D341Med (cell line): ENCODE measurements at places on chromosomes 11 and 22.
A peak's percentile ranks its signal among the peaks of the same experiment; 100 is the strongest.

- DNase-seq: no peak
These were observed 8.3 kb downstream of the PLCB3 start for GRCh38 chr11:64259533-64260067.

DNA sequence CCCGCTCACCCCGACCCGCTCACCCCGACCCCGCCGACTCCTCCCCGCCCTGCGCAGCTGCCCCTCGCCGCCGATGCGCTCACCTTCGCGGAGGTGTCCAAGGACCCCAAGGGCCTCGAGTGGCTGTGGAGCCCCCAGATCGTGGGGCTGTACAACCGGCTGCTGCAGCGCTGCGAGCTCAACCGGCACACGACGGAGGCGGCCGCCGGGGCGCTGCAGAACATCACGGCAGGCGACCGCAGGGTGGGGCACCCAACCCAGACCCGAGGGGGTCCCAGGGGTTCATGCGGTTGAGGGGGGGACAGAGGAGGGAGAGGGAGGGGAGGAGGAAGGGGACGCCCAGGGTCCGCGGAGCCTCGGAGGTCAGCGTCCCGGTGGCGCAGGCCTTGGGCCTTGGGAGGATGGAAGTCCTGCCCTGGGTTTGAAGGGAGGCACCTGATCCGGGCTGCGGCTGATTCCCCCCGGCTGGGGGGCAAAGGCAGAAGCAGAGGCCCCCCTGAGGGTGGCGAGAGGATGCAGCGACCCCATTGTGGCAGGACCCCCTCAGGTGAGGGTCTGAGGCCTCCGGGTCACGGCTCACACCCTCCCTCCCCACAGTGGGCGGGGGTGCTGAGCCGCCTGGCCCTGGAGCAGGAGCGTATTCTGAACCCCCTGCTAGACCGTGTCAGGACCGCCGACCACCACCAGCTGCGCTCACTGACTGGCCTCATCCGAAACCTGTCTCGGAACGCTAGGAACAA is 9.2 kb downstream of the PKP3 start:
- DNase-seq: no peak

DNA sequence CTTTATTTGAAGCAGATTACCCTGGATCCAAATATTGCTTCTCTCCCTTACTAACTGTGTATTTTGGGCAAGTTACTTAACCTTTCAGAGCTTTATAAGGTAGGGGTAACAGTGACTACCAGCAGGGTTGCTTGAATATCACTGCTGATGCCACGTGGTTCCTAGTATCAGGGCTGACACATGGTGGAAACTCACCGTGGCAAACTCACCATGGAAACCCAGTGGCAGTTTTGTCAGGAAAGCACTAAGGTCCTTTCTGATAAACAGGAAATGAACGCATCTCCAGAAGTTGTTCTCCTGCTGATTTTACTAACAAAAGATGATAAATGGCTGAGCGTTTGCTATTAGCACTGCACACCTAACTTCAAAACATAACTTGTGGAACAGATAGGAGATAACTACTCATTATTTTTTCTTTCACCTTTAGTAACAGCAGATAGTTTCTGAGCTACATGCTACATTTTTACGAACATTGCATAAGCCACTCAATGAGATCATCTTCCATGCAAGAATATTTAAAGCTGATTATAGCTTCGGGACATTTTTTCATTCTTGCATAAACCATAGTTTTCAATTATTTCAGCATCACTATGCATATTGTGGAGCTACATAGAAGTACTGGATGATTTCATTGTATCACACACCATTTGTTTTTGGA is 59.7 kb upstream of the RAG2 start:
- no peak for DNase-seq

GRCh38 chr11:31816468-31817053 is 5.4 kb upstream of the PAX6 start:
- no peak for DNase-seq

DNA sequence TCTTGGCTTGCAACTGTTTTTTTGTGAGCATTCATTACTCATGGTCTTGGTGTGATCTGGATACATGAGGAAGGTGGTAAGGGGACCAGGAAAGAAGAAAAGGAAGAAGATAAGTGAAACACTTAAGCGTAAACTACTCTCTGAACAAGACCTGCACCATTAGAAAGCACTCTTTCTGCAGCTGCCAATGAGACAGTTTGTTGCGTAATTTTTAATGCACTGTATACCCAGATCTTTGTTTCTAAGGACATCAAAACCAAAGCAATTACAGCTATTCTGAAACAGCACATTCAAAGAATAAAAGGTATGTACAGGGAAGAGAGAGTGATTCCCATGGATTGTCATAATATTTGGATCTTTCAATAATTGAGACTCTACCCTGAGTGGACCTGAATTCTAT is 147.4 kb downstream of the BLID start:
- DNase-seq: no peak

DNA sequence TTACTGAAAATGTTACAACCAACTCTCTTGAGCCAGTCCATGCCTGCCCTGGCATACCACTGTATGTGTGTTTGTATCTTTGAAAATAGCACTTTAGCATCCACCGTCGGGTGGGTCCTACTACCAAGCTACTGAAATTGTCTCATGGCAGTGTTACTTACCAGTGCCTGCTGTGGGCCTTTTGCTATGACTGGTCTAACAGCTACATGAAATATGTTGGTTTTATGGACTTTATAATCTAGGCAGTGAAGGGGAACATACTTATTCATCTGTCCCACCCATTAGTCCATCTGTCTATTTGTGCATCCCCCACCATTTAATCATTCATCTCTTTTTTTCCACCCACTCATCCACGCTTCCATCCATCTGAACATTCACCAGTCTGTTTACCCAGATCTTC is 106.0 kb downstream of the NAV2 start:
- DNase-seq: no peak

GRCh38 chr11:83456075-83456474 is 169.9 kb upstream of the CCDC90B start:
- DNase-seq: no peak

DNA sequence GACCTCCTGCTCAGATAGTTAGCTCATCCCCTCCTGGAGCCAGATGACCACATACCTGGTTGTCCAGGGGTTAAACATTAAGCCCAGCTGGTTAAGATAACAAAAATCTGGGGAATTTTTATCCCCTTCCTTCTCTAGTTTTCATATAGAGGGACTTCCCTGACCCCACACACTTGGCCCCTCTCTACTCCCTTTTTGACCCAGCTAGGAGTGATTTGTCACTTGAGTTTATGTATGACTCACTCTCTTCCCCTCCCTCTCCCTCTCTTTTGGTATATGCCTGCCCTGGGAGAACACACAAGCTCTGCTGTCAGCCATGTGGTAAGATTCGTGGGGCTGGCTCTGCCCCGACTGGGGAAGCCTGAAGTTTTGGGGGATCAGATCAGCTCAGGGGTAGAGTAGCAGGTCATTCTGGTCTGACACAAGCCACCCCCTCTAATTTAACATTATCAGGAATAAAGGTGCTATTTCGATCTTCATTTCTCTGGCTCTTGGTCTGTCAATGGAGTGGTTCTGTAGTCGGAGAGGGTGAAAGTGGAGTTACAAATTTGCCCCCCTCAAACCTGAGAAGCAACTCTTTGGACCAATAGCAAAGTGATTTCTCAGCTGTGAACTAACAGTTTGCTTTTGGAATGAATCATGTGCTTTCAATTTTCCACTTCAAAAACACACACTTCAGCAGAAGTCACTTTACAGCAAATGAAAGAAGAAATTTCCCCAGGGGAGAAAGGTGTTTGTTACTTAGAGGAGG is 415.3 kb upstream of the CADM1 start:
- DNase-seq: no peak

DNA sequence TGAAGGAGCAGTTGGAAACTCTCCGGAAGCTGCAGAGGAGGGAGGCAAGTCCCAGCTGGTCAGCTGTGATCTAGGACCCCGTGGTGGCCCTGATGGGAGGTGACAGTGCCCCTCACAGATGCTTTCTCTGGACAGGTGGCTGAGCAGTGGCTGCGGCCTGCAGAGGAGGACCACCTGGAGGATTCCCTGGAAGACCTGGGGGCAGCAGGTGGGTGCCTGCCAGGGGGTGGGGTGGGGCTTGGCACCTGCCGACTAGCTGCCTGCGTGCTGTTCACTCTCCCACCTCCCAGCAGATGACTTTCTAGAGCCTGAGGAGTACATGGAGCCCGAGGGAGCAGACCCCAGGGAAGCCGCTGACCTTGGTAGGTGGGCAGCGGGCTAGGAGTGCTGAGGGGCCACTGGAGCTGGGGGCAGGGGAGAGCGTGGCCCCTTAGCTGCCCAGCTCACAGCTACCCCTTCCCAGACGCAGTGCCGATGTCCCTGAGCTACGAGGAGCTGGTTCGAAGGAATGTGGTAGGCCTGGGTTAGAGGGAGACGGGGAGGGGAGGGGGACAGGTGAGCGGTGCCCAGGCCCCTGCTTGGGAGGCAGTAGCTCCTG is 3.1 kb downstream of the SCO2 start:
- DNase-seq: peak; percentile 13

DNA sequence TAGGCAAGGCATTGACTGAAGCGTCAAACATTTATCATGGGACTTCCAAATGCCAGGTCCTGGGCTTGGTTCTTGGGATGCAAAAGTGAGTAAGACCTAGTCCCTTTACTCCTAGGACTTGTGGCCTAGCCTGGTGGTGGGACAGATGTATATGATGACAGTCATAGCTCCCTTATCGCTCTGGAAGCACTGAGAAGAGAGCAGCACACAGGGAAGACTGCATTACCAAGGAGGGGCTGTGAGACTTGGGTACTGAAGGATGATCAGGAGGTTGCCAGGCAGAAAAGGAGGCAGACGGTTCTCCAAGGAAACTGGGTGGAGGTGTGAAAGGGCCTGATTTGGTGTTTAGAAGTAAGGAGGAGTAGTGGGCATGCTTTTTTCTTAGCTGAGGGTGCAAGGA is 32.5 kb downstream of the MICAL2 start:
- no peak for DNase-seq

- DNase-seq: no peak
These were observed 126.1 kb downstream of the TRIM29 start for GRCh38 chr11:120011836-120012235.

DNA sequence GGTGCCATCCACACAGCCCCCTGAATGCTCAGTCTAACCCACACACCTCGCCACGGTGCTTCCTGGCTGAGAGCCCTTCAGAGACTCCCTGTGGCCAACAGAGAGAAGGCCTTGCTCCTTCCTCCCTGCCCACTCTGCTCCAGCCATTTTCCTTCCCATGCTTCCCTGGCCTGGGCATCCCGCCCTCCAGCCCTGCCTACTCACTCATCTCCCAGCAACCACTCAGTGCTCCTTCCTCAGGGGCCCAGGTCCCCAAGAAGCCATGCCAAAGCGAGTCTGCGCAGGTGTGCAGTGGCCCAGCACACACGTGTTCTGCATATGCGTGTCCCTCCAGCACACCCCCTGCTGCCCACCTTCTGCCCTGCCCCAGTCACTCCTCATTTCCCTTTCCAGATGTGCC is 56.4 kb downstream of the NECTIN1 start:
- no peak for DNase-seq

DNA sequence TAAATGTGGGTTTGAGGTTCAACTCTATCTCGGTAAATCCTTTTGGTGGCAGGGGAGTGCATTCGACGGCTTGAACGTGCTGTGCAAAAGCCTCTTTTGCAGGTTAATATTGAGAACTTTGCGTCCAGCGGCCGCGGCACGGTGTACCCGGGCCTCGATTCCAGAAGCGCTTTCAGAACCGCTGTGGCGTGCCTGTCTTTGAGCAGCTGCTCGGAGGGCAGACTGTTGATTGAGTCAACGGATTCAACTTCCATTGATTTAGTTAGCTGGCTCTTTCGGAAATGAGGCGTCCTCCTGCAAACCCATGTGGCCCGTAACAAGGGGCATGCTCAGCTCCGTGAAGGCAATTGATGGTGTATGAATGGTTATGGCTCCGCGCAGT is 1247.8 kb downstream of the BRD1 start:
- DNase-seq: no peak

DNA sequence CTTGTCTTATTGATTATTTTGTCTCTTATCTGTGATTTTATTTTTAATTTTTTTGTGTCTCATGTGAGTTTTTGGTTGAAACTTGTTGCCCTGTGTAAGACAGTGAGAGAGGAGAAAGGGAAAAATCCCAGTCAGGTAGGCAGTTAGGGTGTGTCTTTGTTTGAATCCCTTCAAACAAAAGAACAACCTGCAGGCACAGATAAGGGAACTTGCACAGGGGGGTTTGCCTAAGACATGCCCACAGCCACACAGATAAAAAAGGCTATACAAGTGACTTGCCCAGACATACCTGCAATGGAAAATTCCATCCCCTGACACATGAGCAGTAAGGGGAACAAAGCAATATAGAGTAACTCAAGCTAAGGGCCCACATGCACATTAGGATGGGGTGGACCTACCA is 127.8 kb upstream of the PLET1 start:
- DNase-seq: no peak

DNA sequence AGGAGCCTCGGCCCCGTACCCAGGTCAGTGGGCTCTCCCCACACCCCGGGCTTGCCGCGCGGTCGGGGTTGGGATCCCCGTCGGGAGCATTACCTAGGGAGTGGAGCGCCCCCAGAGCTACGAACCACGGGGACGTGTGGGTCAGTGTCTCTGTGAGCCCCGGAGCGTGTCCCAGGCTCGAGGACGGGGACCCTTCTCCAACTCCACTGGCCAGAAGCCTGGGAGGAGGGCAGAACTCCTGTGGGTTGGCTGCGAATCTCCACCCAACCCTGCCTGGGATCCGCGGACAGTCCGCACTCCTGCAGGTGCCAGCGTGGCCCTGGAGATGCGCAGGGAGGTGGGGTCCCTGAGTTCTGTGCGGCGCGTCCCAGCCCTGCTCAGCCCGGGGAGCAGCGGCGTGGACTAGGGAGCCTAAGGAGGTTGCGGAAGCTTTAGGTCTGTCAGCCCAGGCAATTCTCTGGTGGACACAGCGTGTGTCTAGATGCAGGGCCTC is 346 bp downstream of the PPFIBP2 start:
- peak; percentile 52 for DNase-seq

DNA sequence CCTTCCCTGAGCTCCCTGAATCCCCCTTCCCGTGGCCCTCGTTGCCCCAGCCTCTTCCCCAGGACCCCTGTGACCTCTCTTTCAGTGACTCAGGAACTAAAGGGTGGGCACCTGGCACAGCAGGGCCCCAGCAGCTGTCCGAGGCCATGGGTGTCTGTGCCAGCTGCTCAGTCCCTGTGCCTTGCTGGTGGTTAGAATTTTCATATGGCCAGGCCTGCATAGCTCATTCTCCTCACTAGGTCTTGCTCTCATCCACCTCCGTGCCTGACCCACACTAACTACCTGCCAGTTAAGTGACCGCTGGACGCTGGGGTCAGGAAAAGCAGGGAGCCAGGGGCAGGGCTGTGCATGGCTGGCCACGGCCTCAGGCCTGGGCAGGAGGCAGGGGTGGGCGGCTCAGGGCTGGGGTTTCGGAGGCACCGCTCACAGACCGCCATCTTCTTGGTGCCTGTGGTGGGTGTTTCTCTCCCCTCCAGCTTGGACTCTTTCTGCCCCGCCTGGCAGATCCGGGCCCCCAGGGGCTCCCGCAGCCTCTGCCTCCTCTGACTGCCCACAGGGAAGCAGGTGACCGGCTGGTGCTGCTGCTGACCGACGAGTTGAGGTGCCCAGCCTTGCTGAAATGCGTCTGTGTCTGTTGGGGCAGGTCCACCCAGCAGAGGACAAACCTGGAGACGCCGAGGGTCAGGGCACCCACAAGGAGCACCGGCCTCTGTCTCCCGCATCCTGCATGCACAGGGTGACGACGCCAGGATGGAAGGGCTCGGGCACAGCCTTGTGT is 20.3 kb downstream of the MRGPRD start:
- DNase-seq: peak; percentile 16

GRCh38 chr11:9138133-9138453 is 46.7 kb upstream of the SCUBE2 start:
- no peak for DNase-seq

GRCh38 chr22:17767233-17768065 is 6.8 kb downstream of the BID start:
- DNase-seq: no peak

- no peak for DNase-seq
These were observed 11.3 kb downstream of the SHANK2 start for GRCh38 chr11:71240865-71241691.
